HuH-7.5 (cell line): ENCODE measurements at places on chromosomes 3 and 15.

GRCh38 chr3:181839039-181839915, 127.6 kb downstream of the SOX2 start:
- DNase-seq: no peak

DNA sequence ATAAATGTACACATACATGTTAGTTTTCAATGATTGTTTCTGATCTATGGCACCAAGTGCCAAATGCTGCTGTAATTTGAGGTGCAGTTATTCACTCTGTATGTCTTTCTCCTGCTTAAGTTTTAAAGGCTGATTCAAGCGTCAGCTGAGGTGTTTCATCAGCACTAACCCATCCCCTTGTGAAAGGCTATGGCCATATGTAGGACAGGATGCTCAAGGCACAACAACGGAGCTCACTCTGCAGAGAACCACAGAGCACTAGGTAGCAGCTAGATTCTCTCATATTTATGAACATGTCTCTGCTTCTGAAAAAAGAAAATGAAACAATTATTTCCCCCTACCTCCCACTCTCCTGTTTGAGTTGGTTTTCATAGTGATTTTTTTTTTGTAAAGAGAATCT, 340.0 kb upstream of the TMCO5A start:
- DNase-seq: no peak

- no peak for DNase-seq
Observed at GRCh38 chr3:196662711-196663571, 23.4 kb downstream of the NRROS start.

DNA sequence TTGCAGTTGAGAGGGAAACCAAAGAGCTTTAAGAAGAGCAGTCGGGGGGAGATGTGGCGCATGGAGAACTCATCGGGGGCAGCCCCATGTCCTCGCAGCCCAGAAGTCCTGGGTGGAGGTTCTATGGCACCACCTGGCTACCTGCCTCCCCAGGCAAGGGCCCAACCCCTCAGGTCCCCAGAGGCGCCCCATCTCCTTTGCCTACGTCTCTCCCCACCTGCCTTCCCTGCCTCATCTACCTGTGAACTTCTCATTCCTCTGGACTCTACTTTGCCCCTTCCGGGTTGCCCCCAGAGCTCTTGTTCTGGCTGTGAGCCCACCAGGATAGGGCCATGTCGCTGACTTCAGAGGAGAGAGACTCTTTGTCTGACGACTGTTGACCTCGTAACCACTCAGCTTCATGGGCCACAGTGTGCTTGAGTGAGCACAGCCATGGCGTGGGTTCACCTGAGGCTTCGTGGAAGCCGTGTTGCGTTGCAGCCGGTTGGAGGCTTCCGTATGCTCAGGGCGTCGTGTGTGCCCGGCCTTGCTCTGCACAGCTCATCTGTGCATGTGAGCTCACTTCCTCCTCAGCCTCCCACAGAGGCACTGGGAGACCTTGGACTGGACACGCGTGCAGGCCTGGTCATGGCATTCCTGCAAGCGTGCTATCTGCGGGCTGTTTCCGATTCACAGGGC, 13.4 kb downstream of the APBA2 start:
- DNase-seq: no peak

GRCh38 chr15:61380270-61380669, 151.2 kb upstream of the RORA start:
- no peak for DNase-seq
